Ovary (tissue), 10 donors: ENCODE measurements at places on chromosomes 12 and 14. TPM values are rescaled to one million over a fixed set of nuclear protein-coding genes. Genes with fewer than 3 reads are reported as not detected.

Gene GRIP1
- polyA plus RNA-seq: 0.41 TPM

Gene PPP1R1A
- polyA plus RNA-seq: 6.2 TPM

Gene SERPINA10
- not detected for polyA plus RNA-seq

Gene PRH2
- polyA plus RNA-seq: not detected

Gene ACVR1B
- 23.0 TPM for polyA plus RNA-seq

Gene CPNE8
- 7.5 TPM for polyA plus RNA-seq

Gene BCL11B
- polyA plus RNA-seq: 0.33 TPM

GRCh38 chr14:106346534-106347290 is 820.3 kb downstream of the TMEM121 start:
- no peak for DNase-seq

DNA sequence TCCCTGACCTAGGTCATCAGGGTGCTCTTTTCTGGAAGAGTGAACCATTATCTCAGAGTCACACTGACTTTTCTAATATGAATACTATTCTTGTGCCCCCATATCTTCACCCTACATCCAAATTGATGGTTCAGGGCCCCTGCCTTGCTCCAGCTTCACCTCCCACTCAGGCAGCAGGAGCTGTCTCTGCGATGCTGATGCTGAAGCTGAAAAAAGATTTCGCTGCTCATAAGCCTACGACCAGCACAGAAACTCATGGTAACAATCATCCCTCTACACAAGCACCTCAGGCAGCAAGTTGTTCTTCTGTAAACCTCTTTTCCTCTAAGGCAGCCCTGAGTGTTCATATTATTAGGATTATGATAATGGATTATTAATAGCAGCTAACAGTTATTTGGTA is 3.2 kb downstream of the ARF3 start:
- DNase-seq: no peak

DNA sequence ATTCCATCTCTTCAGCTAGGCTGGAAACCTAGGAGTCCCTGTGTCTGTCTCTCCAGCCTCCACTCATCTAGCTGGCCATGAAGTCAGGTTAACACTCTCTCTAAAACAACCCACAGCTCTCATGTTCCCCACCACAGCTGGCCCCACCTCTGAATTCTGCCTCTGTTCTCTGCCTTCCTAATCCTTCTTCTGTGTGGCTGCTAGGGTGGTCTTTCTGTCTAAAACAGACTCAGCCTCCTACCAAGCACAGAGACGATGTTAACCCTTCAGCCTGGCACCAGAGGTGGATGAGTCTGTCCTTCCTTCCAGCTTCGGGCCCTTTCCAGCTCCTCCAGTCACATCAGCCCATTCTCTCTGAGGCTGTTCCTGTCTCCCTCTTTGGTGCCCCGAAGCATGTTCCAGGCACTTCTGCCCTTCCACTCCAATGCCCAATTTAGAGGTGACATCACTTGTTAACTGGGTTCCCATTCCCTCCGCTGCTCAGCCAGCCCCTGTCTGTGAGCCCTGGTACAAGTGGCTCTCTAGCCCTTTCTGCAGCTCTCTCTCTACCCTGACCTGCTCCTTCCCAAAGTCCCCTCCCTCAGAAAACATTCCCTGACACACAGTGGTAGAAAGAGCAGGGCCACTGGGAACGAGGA is 9.1 kb downstream of the FIGNL2 start:
- no peak for DNase-seq

DNA sequence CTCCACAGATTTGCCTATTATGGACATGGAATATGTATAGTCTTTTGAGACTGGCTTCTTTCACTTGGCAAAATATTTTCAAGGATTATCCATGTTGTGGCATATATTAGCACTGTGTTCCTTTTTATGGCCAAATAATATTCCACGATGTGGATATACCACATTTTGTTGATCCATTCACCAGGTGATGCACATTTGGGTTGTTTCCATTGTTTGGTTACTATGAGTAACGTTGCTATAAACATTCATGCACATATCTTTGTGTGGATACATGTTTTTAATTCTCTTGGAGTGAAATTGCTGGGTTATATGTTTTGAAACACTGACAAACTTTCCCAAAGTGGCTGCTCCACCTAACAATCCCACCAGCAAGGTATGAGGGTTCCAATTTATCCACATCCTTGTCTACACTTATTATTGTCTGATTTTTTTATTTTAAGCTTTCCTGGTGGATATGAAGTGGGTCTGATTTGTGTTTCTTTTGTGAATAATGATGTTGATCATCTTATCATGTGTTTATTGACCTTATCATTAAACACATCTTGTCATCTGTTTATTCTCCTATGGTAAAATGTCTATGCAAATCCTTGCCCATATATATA is 116.2 kb upstream of the FRMD6 start:
- no peak for DNase-seq

- no peak for DNase-seq
These were observed 39.0 kb downstream of the LRRK2 start for GRCh38 chr12:40263616-40264409.

DNA sequence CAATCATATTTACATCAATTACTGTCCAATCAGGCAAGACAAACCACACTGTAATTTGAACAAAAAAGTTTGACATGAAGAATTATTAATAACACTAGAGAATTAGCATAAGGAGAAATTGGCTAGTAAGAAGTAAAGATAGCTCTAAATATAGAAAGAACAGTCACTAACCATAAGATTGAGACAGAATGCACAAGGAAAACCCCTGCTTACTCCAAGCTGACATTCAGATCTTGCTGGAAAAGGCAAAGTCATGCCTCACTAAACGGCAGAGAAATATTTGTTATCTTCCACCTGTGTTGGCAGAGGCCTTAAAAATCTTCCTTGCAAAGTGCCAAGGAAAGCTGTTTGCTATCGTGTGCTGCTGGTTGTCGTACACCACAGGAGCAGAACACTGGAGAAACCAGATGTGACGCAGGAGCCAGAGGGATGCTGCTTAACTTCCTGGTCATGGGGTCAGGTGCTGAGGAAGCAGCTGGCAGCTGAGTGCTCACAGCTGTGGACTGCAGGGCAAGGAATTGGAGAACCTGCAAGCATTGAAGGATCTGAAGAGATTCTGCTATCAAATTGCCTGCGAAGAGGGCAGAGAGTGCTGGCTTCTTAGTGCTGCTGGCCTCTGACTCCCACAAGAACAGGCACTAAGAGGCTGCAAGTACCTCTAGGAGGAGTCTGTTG is 1323.3 kb downstream of the LRFN5 start:
- no peak for DNase-seq

- DNase-seq: no peak
These were observed 1381.7 kb upstream of the SEL1L start for GRCh38 chr14:82915381-82915780.

DNA sequence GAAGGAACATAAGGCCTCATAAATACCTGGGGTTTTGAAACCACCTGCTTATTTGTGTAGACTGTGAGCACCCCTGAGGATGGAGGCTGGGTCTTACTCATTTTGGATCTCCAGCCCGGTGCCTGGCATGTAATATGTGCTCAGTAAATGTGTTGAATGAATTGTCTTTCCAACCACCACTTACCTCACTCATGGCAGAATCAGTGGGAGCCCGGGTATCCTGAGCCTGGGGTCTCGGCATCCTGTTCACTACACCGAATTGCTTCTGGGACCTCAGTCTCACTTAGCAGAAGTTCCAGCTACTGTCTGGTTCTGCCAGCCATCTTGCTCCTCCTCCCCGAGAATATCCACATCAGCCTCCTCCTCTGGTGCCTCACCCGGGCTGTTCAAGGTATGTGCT is 43.0 kb upstream of the CCND2 start:
- no peak for DNase-seq

- peak; percentile 16 for DNase-seq
These were observed 644.2 kb downstream of the NOVA1 start for GRCh38 chr14:25953532-25954139.

DNA sequence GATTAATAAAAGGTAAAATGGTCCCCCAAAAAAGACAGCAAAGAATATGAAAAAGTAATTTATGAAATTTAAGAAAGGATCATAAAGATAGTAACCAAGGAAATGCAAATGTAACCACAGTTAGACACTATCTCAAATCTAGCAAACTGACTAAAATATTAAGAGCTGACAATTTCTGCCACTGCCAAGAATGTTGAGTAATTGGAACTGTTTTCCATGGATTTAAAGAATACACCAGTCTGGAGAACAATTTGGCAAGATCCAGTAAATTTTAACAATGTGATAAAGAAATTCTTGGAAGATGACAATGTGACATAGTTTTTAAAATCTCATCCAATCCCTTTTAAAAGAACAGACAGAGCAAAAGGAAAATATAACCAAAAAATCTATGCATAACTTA is 798.0 kb upstream of the MGAT4C start:
- DNase-seq: no peak

DNA sequence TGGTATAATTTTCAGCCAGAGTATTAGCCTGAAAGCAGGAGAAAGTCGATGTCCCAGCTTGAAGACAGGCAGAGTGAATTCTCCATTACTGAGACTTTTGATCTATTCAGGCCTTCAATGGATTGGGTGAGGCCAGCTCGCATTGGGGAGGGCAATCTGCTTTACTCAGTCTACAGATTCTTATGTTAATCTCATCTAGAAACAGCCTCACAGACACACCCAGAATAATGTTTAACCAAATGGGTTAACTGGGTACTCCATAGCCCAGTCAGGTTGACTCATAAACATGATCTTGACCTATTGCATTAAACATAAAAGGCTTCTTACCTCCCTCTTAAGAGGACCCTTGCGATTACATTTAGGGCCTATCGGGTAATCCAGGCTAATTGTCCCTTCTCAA is 118.0 kb downstream of the KTN1 start:
- DNase-seq: no peak

DNA sequence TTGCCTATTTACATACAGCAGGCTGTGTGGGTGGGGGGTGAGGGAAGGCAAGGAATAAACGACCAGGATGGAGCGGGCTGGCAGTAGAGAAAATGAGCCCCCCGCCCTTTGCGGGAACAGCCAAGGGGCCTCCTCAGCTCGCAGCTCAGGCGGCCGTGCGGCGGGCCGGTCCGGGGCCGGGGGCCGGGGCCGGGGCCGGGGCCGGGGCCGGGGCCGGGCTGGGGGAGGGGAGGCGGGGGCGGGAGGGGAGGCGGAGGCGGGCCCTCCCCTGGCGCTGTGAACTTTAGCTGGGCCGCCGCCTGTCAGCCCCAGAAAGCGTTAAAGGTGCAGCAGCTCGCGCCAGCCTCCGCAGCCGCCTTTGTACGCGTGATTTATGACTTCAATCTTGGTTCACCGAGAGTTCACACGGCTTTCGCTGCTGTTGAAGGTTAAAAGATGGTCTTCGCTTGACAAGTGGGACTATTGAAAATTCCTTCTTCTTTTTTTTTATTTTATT is 28.8 kb downstream of the HOXC4 start:
- peak; percentile 66 for DNase-seq

GRCh38 chr12:1912580-1913376 is 5.7 kb downstream of the CACNA2D4 start:
- DNase-seq: no peak

DNA sequence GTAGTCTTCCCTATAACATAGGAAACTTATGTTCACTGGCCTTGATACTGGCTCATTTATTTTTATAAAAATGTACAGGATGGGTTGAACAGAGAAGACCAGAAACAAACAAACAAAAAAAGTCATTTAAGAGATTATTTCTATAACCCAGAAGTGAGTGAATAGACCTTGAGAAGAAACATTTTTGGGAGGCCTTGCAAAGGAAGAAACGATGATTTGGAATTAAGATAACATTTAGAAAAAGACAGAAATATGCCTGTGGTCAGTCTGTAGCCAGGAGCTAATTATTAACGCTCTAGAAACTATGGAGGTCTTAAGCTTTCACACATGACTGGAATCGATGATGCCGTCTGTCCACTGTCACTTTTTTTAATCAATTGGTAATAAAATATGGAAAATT is 264.0 kb downstream of the EGLN3 start:
- no peak for DNase-seq

- DNase-seq: no peak
These were observed 910 bp upstream of the NOPCHAP1 start for GRCh38 chr12:104985206-104985605.

DNA sequence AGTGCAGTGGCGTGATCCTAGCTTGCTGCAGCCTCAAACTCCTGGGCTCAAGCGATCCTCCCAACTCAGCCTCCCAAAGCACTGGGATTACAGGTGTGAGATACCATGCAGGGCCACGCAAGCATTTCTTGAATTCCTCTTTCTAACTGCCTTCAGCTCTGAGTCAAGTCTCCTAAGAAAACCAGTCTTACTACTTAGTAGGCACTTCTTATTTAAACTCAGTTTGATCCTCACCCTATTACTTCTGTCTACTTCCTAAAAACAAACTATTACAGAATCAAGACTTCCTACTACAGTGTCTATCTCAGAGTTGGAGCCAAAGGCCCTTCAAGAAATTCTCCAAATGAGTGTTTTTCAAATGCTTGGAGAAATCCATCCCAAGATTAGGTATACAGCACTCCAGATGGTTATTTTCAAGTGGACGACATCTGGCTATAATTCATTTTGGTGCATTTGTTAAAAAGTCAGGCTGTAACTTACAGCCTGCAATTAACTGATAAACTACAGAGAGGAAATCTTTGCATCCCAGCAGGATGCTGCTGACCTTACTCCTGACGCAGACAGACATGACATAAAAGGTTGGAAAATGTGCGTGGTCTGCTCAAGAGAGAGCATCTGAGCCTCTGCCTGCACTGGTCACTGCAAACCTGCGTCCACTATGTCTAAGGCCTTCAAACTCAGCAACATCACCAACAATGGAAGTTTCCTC is 34.7 kb downstream of the SSH1 start:
- no peak for DNase-seq

- DNase-seq: no peak
These were observed 88.7 kb upstream of the PLXNC1 start for GRCh38 chr12:94059394-94060368.

- no peak for DNase-seq
These were observed 186.2 kb downstream of the SYNE2 start for GRCh38 chr14:64038841-64039542.

DNA sequence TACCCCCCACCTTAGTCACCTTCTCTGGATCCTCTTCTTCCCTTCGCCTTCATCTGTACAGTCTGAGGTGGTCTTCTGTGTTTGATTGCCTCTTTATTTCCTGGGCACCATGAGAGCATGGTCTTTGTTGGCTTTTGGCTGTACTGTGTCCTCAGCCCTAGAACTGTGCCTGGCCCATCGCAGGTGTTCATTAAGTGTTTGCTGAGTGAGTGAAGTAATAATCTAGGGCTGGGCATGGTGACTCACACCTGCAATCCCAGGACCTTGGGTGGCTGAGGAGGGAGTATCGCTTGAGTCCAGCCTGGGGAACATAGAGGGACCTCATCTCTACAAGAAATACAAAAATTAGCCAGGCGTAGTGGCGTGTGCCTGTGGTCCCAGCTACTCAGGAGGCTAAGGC is 13.9 kb downstream of the ALDH2 start:
- no peak for DNase-seq

GRCh38 chr12:44519931-44520330 is 356.2 kb downstream of the NELL2 start:
- no peak for DNase-seq

GRCh38 chr14:80988735-80989429 is 33.5 kb downstream of the TSHR start:
- DNase-seq: no peak
